ENCODE measurements at places on chromosomes 16 and 17. TPM values are rescaled to one million over a fixed set of nuclear protein-coding genes. Genes with fewer than 3 reads are reported as not detected.

DNA sequence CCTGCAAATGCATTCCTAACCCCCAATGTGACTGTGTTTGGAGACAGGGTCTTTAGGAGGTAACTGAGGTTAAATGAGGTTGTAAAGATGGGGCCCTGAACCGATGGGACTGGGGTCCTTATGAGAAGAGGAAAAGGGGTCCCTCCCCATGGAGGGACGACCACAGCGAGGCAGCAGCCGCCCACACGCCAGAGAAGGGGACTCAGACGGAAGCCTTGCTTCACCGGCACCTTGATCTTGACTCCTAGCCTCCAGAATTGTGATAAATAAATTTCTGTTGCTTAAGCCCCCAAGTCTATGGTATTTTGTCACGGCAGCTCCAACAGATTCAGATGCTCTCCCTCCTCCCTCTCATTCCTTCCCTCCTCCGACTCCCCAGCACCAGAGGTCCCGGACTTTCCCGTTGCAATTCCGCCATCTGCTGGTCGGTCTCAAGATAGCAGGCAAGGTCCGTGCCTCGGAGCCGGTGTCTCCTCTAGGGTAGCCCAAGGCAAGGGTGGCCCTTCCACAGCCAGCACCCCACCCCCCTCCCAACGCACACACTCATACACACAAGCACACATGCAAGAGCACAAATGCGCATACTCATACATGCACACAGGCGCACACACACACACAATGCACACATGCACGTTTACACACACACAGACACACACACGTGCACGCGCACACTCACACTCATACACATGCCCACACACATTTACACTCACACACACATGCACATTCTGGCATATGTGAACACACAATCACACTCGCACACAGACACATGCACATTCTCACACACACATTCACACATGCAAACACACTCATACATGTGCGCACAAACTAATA, 23.1 kb upstream of the C16orf78 start:
- no peak for DNase-seq

DNA sequence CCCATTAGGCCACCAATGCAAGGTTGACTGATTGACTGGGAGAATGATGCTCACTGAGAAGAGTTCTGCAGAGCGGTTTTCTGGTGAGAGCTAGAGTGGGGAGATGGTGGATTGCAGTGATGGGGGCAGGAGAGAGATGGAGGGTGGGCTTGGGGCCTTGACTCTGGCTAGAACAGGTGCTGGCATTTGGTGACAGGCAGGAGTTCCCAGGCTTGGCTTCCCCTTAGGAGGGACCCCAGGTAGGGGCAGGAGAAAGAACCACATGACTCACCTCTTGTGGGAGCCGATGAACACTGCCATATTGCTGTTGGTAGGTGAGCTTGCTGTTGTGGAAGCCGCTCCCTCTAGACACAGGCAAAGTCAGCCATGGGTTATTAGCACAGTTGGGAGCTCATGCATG, 8.0 kb downstream of the CD300LB start:
- DNase-seq, result no peak

The CX3CL1 gene
- total RNA-seq, result 22.0 TPM

The MAP2K6 gene
- total RNA-seq, result 2.2 TPM

The CDK5R1 gene
- total RNA-seq, result 16.0 TPM

DNA sequence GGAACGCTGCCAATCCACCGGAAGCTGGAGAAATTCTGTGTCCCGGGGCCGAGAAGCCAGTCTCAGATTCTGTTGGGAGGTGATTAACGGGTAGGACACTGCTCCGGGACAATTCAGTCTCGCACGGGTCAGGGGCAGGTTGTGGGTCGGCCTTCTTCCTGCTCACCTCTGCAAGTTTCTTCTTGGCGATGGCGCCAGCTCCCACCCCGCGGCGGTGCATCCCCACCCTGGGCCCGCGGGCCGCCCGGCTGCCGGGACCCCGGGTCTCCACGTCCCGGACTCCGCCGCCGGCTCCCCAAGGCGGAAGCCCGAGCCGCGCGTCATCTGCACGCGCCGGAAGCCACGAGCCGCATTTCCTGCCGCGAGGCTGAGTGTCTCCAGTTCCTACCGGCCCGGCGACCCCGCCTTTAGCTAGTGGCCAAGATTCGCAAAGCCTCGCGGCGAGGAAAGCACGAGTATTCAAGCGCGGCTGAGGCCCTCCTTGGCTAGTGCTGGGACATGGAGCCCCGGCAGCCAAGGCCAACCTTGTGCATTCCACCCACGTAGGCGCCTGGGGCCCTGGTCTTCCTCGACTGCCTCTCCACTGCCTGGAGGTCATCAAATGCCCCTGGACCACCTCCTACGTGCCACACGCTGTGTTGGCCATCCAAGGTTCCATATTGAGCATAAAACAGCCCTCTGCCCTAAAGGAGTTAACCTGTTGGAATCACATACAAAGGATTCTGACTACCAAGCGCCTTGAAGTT, at the start of gene SNF8:
SNF8 (minus strand) TSS at position 328 of the 746 bp plus-strand sequence; CDS start at position 220, 108 bp downstream.
- peak; percentile 58 for DNase-seq

The SEZ6 gene
- not detected for total RNA-seq

GRCh38 chr17:50858486-50859225, 7.5 kb downstream of the TOB1 start:
- DNase-seq, result no peak

DNA sequence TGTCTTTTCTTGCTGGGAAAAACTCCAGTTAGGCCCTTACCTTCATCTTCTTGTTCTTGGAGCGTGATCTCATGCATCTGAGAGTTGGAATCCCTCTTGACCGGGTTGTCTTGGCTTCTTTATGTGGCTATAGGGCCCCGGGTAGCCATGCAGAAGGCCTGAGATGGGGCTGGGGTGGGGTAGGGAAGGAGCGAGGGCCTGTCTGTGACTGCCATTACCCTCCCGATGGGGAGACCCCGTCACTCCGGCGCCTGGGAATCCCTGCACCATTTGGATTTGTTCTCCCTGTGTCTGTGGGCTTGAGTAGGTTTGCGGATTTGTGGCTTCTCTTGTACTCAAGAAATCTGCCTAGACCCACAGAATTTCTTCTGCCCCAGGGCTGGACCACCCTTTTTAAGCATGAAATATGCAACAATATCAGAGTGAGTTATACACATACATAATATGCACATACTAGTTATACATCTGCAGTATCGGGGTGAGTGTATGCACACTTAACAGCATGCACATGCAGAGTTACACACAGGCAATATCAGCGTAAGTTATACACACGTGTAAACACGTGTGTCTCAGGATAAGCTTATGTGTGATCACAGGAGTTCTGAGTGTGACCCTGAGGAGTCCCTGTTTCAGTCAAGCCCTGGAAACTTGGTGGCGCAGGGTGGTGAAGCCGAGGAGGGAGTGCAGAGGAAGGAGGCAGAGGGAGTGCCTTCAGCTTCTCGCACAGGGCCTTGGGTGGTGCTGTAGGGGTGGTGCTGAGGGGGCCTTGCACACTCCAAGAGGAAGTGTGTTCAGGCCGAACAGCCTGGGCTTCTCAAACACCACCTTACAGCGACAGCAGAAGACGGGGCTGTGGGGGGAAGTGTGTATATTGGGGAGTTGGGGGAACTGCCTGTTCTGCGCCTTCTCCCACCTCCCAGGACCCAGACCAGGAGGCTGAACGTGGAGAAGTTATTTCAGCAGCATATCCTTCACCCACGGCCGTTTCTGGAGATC, 18.5 kb downstream of the CCDC42 start:
- no peak for DNase-seq

- no peak for DNase-seq
Measured at GRCh38 chr16:86342161-86342834, 168.0 kb upstream of the FOXF1 start.

The PIGQ gene
- 63.1 TPM for total RNA-seq

The SLC2A4 gene
- 0.38 TPM for total RNA-seq

DNA sequence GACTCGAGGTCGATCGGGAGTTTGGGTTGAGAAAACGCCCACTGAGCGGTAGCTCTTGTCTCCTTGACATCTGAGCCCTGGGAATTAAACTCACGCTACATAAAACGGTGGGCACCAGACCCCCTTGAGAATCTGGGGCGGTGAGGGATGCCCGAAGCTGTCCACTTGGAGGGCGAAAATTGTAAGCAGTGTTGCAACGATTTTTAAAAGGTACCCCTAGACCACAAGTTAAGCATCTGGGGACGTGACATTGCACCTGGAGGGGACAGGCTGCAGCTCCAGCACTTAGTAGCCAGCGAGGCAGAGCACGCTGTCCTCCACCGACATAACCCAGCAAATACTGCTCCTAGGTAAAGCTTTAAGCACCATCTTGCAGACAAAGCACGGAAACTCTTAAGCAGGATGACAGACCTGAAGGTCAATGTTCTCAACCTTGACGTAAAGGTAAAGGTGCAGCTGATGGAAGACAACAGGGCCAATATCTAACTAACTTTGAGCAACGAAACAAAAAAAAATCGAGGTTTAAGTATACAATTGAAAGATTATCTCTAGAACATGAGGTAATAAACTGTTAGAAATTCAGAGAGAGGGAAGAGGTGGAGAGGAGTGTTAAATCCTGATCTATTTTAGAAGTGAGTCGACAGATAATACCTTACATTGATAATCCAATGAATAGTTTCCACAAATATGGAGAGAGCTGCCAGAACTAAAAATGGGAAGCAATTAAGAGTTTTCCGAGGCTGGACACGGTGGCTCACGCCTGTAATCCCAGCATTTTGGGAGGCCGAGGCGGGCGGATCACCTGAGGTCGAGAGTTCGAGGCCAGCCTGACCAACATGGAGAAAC, 921 bp upstream of the CDR2 start:
- DNase-seq, result no peak

The FKBP10 gene
- 157 TPM for total RNA-seq

DNA sequence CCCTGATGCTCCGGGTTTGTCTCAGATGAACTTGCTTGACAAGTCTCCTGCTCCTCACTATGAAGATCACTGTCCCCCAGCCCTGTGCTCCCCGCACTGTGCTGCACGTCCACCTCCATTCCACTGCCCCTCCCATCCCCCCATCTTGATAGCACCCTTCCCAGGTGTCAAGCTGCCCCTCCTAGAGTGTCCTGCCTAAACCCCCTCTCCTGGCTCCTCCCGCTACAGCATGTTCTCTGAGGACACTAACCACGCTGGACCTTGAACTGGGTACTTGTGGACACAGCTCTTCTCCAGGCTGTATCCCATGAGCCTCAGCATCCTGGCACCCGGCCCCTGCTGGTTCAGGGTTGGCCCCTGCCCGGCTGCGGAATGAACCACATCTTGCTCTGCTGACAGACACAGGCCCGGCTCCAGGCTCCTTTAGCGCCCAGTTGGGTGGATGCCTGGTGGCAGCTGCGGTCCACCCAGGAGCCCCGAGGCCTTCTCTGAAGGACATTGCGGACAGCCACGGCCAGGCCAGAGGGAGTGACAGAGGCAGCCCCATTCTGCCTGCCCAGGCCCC, 18.5 kb downstream of the DEXI start:
- DNase-seq, result no peak

- no peak for DNase-seq
Measured at GRCh38 chr16:28915181-28915580, 9.9 kb downstream of the RABEP2 start.

- no peak for DNase-seq
Measured at GRCh38 chr16:75584108-75584507, 17.9 kb downstream of the GABARAPL2 start.

The SLC12A3 gene
- total RNA-seq, result 0.08 TPM

The BICDL2 gene
- total RNA-seq, result 6.9 TPM

GRCh38 chr17:67628580-67629013, 89.1 kb upstream of the NOL11 start:
- DNase-seq, result no peak

- peak; percentile 70 for DNase-seq
Measured at GRCh38 chr16:74724820-74725549, 24.3 kb upstream of the MLKL start.

GRCh38 chr17:7248796-7249195, 2.7 kb downstream of the CTDNEP1 start:
- no peak for DNase-seq

DNA sequence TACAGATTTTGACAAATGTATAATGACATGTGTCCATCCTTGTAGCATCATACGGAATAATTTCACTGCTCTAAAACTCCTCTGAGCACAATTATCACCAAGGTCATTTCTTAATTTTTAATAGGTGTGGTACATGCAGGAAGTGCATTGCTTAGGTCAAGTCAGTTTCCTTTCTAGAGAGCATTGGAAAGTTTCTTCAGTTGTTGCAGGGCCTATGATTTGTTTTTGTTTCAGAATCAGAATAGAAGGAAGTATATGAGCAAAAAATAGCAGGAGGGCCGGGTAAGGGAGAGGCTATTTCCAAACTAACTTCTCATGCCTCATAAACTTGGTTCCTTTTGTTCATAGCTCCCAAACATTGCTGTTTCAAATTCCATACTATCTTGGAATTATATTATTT, 24.0 kb upstream of the SLFN5 start:
- DNase-seq, result no peak

DNA sequence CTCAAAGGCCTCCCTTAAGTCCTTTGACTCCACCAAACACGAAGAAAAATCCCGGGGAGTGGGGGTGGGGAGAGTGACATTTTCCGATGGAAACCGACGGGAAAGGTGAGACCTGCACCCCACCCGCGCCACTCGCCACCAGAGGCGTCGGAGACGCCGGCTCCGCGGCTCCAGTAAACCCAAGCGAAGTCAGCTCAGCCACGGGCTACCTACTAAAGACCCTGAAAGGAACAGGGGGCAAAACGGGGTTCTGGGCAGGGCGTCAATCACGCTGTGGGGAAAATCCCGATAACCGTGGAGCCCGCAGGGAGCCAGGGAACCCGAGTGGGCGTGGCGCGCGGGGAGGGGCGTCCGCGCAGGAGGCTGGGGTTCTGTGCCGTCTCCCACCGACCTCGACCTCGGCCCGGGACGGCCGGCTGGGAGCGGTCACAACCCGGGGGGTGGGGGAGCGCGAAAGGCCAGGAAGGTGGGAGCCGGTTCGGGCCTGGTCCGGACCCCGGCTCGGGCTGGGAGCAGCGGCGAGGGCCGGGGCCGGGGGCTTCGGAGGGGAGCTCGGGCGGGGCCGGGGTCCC, 565 bp downstream of the WDR45B start:
- DNase-seq, result no peak

DNA sequence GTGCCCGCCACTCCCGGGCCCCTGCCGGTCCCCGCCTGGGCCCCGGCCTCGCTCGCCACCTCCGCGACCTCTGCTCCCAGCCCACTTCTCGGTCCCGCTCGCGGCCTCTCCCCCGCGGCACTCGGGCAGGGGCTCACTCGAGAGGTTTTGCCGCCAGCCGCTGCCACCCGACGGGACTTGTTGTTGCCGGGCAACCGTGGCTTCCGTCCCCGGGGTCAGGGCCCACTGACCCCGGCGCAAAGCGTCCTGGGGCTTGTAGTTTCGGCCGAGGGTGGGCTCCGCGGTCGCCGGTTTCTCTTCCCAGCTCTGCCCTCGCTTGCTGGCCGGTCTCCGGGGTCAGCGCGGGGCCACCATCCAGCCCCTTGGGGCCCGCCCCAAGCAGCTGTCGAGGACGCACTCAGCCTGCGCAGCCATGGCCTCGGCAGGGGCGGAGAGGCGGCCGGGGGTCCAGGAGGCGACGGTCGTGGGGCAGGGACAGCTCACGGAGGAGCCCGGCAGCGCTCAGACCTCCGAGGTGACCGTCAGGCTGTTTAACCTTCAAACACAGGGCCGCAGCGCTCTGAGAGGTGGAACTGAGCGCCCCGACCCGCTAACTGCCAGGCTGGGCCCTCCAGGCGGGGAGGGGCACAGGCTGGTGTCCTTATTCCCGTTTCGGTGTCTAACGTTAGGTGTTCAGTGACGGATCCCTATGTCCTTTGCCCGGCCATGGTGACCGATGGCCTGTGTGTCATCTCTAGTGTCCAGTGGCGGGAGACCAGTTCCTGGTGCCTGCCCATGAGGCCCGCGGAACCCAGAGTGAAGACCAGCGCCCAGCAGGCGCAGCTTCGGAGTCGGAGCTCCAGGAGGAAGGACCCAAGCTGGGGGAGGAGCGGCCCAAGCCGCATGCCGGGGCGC, at the start of the genes C16orf86 and ENKD1:
C16orf86 (plus strand) TSS at position 256 of the 894 bp plus-strand sequence; CDS start at position 413, 157 bp downstream.
ENKD1 (minus strand) TSS at position 192 of the 894 bp plus-strand sequence. CDS start 308 bp downstream, outside the sequence.
- DNase-seq, result peak; percentile 34

- DNase-seq, result no peak
Measured at GRCh38 chr16:27704252-27704651, 154.3 kb downstream of the KATNIP start.

The ASGR1 gene
- 9.0 TPM for total RNA-seq

Data from kidney epithelial cell (primary cell).